ENCODE measurements at places on chromosomes 7 and 10.

DNA sequence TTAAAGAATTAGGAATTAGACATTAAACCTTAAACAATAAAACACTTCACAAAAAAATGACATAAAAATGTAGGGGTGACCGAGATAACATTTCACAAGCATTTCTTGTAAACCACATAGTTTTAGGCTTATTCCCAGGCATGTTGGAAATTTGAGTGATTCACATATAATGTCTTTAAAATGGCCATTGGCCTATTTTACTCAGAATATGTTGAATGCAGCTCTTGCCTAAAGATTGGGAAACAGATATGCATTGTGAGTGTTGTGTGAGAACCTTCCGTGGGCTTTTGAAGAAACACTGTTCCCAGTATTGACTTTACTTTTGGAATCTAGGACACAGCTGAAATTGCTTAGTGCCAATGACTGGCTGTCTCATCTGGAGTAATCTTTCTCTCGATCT lies 79.6 kb downstream of the ARL5B start:
- DNase-seq: no peak

GRCh38 chr7:121016966-121017365 lies 28.5 kb downstream of the CPED1 start:
- no peak for DNase-seq

GRCh38 chr10:31153692-31154091 lies 122.0 kb upstream of the ZNF438 start:
- no peak for DNase-seq

DNA sequence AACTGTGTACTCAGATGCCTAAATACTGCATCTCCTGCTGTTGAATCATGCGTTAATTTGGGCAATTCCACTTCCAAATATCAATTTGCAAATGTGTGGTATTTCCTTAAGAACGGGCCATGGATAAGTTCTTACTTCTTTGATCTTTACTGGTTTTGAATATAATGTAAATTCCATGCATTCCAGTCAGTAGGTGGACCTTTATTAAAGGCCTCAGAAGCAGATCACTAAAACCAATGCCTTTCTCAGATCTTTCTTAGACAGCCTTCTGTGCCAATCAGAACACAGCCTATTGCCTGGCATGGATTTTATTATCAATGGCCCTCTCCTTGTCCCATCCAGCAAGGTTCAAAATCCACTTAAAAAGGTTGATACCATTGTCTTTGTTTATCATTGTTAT lies 21.5 kb upstream of the POM121L12 start:
- no peak for DNase-seq

DNA sequence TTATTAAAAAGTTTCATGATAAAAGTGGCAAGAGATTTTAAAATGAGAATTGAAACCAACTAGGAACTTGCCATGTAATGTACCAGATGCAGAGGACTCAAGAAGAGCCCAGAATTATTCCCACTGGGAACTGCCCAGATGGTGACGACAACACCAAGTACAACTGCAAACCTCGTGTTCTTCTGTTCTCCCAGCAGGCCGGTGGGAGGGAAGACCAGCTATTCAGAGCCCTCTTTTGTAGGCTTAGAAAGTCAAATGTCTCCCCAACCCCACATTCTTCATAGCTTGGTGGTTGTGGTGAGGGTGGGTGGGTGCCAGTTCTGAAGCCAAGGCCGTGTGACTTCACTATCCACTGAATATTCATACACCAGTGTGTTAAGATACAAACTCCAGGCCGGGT lies 54.3 kb upstream of the ITGB1 start:
- DNase-seq: no peak

DNA sequence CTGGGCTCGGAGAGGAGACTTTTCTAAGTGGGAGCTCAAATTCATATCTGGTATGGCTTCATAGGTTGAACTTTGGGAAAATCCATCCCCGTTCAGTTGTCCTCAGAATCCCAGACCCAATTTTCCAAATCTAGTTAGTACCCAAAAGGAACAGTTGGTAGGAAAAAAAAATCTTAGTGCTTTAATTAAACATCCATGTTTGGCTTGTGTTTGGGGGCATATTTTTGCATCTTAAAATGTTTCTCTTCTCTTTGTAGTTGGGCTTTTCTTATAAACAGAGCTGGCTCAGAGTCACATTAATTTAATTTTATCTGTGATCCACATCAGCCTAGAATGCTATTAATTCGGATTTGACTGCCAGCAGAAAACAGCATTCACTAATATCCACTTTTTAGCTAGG lies 165.9 kb downstream of the BUB3 start:
- DNase-seq: no peak

DNA sequence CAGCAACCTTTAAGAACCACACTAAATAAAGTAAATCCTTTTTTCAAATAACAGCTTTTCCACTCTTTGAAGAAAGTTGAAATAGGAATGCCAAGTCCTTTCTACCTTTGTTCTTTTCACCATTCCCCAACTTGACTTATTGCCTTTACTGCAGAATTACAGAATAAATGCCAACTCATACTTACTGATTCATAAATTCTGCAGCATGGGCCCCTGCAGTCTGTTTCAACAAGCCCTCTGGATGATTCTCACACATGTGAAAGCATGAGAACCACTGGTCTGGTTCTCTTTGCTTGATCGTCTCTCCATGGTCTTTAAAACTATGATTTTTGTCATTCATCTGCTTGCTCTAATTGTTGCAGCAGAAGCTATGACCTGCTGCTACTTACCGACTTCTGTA lies 56.1 kb downstream of the HACD1 start:
- no peak for DNase-seq

- no peak for DNase-seq
Measured at GRCh38 chr7:21454182-21454581, 26.3 kb downstream of the SP4 start.

DNA sequence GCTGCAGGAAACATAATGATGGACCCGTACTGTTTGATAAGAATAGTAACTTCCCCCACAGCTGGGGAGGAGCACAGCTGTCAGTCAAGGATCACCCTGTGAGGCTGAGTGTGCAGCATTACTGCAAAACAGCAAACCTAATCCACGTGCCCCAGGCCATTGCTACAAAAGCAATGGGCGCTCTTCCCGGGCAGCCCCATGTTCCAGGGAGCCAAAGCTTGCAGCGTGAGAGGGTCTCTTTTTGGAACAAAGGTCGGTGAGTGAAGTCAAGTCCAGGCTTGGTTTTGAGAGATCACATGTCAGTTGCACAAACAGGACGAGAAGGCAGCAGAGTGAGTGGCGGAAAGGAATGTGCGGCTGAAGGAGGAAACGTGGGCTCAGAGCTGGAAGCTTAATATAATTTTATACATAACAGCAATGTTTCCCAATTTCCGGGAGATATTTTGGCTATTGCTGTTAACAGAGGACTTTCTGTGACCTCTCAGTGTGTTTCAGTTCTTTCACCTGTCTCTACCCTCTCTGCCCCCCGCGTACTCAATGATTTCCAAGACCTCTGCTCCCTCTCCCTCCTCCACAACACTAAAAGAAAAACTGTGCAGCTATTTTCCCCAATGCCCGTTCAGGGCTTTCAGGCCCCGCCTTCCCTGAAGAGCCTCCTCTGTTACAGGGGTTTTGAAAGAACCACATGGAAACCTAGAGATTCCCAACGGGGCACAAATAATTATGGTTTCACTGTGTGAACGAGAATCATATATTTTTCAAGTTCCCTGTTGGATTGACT lies 128.9 kb downstream of the MTPAP start:
- DNase-seq: no peak

GRCh38 chr7:21383227-21384220 lies 44.4 kb upstream of the SP4 start:
- no peak for DNase-seq

DNA sequence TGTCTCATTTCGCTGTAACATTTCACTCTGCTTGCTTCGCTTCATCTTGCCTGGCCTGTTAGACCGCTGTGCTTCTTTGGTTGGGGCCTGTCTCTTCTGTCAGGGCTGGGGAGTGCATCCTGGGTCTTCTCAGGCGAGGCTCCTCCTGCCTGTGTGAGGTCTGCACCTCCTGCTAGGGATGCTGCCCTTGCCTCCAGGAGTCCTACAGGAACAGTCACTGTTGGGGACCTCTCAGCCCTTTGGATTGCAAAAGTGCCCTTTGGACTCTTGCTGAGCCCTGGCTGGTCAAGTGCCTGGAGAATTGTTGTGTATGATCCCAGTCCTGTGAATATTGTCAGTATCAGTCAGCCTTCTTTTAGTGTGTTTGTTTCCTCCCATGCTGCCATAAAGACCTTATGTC lies 84.1 kb downstream of the MDFIC start:
- no peak for DNase-seq

GRCh38 chr10:72541337-72541736 lies 84.5 kb downstream of the MICU1 start:
- DNase-seq: no peak

DNA sequence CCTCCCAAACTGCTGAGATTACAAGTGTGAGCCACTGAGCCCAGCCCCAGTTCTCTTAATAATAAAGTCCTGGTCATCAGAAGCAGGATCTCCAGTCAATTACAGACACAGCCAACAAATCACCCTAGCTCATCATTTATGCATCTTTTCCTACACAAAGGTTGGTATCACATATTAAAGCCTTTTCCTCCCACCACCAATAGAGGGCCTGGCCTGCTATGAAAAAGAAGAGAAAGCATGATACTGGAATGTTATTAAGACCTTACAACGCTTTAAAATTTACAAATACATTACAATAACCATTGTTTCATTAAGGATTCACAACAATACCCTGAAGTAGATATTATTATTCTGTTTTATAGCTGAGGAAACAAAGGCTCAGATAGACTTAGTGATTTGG lies 25.9 kb downstream of the VAX1 start:
- no peak for DNase-seq

DNA sequence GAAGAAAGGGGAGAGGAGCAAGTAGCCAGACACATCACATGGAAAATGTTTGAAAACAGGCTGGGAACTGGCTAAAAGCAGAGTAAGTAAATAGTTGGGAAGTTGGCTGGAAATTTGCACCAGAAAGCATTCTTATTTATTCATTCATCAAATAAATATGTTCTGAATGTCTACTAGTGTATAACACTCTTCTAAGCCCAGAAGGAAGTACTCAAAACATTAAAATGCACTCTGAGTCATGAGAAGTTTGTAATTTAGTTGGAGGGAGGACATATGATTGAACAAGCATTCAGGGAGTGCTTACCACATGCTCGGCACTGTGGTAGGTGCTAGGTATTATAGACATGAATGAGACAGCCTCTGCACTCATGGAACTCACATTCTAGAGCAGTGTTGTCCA lies 37.0 kb upstream of the CNNM1 start:
- no peak for DNase-seq

DNA sequence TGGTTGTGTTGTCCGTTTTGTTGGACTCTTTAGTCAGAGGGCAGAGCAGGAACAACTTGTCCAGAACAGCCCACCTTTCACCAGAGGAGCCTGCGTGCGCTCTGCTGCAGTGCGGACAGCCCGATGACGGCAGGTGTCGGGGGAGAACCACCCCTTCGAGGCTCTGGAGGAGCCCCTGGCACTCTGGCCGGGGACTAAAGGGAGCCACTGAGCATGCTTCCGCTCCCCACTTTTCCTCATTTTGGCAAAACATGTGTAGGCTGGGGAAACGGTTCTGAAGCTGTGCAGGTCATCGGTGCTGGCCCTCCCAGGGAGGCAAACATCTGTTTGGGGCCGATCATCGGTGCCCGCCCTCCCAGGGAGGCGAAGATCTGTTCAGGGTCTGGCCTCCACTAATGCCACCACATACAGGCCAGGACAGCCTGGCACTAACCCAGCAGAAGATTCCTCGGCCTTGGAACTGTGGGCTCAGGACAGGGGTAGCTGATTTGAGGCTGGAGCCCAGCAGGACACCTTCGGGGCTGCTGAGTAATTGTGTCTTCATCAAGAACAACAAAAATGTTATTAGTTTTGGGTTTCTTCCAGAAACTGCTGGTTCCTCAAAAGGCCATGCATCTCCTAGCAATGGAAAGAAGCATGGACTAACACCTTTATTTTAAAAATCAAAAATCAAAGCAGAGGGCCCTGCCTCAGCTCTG lies 124.4 kb upstream of the TCERG1L start:
- DNase-seq: no peak

- no peak for DNase-seq
Measured at GRCh38 chr7:5282543-5283316, at the start of gene SLC29A4. Gene SLC29A4, plus strand, starts transcription at chr7:5282943. Its CDS starts 4,874 bp downstream, at chr7:5287817.

DNA sequence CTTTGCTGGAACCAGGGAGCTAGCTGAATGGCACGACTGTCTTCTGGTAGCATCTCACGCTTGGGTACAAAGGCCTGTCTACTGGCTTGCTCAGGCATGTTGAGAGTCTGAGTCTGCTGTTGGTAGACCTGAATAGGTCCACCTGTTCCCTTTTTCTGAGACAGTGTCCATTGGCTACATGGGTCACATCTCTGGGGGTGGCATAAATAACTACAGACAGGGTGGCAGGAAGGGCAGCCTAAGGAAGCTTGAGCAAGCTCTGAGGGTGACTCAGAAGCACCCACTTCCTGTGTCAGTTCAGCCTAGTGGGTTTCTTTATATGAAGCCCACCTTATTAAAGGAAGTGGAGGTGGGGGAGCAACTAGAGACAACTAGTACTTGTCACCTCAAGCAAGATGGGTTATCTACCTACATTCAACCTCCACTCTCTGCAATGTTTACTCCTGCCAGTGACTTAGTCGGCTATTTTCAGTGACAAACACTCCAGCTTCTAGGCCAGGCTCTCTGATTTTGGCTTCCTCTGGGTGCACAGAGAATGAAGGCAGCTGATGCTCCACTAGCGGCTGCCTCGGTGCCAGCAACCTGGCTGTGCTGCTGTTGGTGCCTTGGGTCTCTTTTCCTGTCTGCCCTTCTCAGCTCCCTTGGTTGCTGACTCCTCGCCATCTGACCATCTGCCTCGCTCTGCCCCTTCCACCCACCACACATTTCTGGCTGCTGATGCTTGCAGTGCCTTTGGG lies 5.7 kb upstream of the ZYX start:
- no peak for DNase-seq

DNA sequence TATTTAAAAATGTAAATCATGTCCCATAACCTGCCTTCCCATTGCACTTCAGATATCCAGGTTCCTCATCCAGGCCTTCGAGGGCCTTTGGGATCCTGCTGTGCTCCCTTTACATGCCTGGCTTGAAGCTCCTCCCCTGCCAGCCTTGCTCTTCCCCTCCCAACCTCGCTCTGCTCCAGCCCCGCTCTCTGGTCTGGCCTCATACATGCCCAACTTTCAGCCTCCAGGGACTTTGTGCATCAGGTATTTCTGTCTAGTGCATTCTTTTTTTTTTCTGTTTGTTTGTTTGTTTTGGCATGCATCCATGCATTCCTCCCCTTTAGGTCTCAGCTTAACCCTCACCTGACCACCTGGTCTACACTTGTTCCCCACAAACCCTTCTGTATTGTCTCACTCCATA lies 160.3 kb downstream of the SNX10 start:
- DNase-seq: no peak

DNA sequence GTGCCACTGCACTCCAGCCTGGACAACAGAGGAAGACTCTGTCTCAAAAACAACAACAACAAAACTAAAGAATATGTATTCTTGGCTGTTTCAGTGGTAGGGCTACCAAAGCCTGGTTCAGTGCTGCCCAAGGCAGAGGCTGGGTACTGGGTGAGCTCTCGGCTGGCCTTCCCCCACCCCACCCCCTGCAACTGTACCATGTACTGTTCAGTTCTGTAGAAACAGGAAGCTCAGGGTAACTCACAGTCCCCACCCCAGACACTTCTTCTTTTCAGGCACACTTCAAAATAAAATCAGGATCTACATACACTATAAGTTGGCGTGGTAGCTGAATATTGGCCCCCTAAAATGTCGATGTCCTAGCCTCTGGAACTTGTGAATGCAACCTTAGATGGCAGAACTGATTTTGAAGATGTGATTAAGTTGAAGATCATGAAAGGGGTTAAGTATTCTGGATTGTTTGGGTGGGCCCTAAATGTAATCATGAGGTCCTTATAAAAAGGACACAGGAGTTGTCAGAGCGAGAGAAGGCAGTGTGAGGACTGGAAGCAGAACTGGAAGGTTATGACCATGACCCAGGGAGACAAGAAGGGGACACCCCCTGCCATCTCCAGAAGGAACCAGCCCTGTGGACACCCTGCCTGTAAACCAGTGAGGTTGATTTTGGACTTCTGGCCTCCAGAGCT lies 31.2 kb downstream of the TBXAS1 start:
- DNase-seq: no peak

Data from stimulated activated CD4-positive, alpha-beta T cell treated with anti-CD3 and anti-CD28 coated beads, Interleukin-1b, Interleukin-23, amount 100 ng/mL, for 4 hours (primary cell).